Renal cortical epithelial cell (primary cell): ENCODE measurements at places on chromosomes 7 and 10. TPM values are rescaled to one million over a fixed set of nuclear protein-coding genes. Genes with fewer than 3 reads are reported as not detected.

Gene PPIF
- 48.6 and 58.7 TPM in 2 replicates for total RNA-seq

GRCh38 chr10:108090476-108091215, 926.1 kb upstream of the SORCS1 start:
- DNase-seq, result no peak

GRCh38 chr10:133396035-133396624, 2.2 kb downstream of the MTG1 start:
- no peak for DNase-seq

Gene ADAM8
- total RNA-seq, result 1.6 and 15.8 TPM in 2 replicates

GRCh38 chr7:73615886-73616285, 8.4 kb downstream of the MLXIPL start:
- DNase-seq, result no peak

DNA sequence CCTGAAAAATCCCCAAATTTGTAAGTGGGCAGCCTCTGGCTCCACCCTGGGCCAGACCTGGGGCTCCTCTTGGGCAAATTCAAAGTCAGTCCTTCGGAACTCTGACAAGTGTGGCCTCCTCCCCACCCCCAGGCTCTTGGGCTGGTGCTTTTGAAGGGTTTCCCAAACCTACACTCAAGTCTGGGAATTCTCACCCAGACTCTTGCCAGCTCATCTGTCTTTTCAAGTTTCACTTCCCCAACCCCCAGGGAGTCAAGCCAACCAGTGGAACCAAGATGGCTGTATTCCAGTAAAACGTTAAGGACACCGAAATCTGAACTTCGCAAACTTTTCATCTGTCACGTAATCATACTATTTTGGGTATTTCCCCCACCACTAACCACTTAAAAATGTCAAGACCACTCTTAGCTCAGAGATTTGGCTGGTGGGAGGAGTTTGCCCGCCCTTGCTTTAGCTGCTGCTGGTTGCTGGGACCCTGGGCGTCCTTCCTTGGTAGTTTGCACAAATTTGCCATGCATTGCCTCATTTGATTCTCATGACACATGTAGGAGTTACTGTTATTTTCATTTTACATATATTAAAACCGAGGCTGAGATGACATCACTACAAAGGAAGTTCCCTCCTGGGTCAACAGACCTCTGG, 1.7 kb upstream of the MYO1G start:
- DNase-seq, result no peak

DNA sequence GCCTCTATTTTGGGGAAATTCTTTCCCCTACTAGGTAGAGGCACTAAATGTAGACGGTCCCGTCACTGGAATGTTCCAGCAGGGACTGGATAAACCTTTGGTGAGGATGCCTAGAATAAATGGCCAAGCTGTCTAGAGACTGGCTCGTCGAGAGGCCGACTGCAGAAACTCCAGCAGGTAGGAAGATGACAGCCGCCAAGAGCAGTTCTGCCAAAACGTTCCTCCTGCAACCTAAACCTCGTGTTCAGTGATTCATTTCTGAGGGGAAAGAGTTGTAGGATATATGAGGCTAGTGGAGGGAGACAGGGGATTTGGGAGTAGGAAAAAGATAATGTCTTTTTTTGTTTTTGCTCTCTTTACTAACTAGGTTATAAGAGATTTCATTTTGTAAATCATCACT, 184.7 kb upstream of the GDF10 start:
- no peak for DNase-seq

DNA sequence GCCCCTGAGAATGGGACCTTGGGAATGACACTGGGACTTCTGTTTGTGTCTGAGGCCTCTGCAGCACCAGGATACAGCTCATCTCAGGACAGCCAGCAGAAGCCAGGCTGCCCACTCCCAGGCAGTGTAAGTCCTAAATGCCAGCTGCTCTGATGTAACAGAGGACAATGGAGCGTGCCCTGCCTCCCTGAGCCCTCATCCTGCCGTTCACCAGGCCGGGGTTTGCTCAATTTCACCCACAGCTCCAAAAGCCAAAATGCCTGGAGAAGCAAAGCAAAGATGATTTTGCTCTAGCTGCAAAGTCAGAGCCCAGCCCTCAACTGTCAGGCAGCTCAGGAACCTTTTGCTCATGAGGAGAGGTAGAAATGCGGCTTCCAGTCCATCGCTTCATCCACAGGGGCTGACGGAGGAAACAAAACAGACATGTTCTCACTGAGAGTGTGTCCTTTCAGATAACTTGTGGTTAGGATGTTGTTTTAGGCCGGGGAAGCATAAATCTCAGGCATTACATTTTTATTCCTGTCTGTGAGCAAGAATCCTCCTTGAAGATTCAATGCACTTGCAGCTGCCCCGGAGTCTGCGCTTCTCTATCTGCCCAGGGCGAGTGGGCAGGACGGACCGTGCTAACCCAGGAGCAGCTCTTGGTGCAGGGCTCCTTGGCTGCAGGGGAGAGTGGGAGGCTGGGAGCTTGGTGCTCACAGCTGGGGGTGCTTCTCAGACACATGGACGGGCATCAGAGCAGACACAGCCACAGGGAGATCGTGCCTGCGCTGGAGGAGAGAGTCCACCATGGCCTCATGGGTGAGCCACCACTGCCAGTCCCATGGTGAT, 83.2 kb upstream of the CHST15 start:
- peak; percentile 11 for DNase-seq

GRCh38 chr10:108673741-108674140, 1249.6 kb downstream of the XPNPEP1 start:
- no peak for DNase-seq

Gene TUBB8
- total RNA-seq, result not detected in 2 replicates

- DNase-seq, result no peak
These were observed 18.4 kb downstream of the GIMAP5 start for GRCh38 chr7:150755473-150756099.

Gene BMPR1A
- total RNA-seq, result 57.0 and 92.9 TPM in 2 replicates

DNA sequence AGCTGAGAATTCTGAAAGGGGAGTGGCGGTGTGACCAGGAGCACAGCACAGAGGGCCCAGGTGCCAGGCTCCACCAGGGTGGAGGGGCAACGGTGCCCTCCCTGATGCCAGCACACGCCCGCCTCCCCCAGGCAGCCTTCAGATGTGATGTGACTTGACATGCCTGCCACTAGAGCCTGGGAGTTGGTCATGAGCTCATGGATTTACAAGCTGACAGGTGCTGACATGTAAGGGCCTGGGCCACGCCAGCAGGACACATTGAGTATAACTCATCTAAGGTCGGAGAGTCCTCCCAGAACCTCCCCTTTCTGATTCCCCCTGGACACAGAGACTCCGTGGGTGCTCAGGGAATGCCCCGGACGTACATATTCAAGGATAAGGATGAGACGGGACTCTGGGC, 74.2 kb downstream of the LSM5 start:
- DNase-seq, result no peak

Gene KCNIP2
- total RNA-seq, result 0.35 TPM in 1 of 2 replicates, not detected in the other

Gene ZNF804B
- total RNA-seq, result not detected in 2 replicates

Gene MCMBP
- 52.3 and 55.3 TPM in 2 replicates for total RNA-seq

Gene AMZ1
- total RNA-seq, result 3.5 and 14.2 TPM in 2 replicates

DNA sequence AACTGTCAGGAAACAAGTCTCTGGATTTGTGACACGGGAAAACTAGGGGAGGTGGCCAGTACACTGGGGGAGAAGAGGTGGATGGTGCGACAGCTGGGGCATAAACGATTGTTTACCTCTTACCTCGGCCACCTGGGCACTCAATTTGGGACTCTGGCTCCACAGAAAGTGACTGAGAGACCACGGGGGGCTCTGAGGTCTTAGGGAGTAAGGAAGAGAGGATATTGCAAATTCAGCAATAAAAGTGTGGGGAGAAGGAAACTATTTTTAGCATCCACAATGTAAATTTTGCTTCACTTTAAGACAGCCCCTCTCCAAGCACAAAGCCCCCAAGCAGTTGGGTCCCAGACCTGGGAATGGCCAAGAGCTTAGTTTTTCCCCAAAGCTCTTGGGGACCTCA, 440.5 kb downstream of the GRID1 start:
- DNase-seq, result no peak

GRCh38 chr7:120941064-120941463, 9.5 kb upstream of the ING3 start:
- DNase-seq, result no peak

Gene CFAP46
- total RNA-seq, result 2.4 and 6.1 TPM in 2 replicates

GRCh38 chr10:104582602-104582951, 58.5 kb upstream of the SORCS3 start:
- DNase-seq, result peak; percentile 50

DNA sequence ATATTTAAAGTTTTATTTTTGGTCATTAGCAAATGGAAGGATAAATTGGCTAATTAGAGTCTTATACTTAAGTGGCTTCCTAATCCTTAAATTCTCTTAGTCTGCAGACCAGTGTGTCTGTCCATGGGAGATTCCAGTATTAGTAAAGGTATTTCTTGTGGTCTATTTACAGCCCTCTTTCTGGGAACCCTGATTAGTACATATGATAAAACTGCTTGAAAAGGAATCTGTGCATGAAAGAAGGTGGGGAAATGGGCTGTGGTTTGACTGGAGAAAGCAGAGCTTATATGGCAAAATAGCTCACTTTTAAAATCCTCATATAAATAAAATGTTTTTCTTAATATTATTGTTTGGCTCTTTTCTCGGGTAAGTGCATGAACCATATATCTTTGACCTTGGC, 124.5 kb upstream of the RHOBTB1 start:
- no peak for DNase-seq
